Lung microvascular endothelial cell (primary cell): ENCODE measurements at places on chromosomes 5 and 9.

GRCh38 chr5:123585871-123586270 lies 73.9 kb downstream of the CSNK1G3 start:
- DNase-seq = no peak

DNA sequence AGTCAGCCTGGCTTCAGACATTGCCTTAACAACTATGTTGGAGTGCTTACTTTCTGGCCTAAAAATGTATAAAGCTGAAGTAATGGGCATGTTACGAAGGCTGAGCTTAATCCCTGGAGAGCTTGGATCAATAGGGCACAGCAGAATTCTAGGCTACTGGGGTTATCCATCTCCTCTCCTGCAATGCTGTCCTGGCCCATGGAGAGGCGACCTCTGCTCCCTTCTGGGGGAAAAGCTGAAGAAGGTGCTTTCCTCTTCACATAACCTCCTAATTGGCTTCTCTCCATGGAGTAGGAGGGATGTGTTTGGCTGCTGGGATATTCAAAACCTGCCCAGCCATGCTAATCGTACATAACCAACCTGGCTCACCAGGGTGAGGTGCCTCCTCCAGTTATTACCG lies 403.5 kb downstream of the DMRT2 start:
- DNase-seq = no peak

- no peak for DNase-seq
Measured at GRCh38 chr9:12314589-12314988, 378.6 kb upstream of the TYRP1 start.

DNA sequence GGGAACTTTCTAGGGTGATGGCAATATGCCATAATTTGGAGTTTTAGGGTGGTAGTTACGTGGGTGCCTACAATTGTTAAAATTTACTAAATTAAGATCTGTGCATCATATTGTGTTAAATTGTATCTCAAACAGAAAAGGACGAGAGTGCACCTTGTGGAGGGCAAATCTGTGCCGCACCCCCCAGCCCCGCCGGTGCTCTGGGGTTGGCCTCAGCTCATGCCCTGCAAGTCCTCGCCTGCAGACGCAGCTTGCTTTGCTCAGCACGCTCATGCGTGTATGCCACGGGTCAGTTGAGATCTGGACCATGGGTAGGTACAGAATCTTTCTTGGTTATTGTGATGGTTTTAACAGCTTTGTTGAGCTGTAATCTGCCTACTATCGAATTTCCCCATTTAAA lies 33.7 kb upstream of the FCN1 start:
- DNase-seq = no peak

GRCh38 chr9:75713335-75713734 lies 177.1 kb upstream of the PCSK5 start:
- no peak for DNase-seq

- no peak for DNase-seq
Measured at GRCh38 chr5:135234242-135234641, 164.8 kb downstream of the MACROH2A1 start.

DNA sequence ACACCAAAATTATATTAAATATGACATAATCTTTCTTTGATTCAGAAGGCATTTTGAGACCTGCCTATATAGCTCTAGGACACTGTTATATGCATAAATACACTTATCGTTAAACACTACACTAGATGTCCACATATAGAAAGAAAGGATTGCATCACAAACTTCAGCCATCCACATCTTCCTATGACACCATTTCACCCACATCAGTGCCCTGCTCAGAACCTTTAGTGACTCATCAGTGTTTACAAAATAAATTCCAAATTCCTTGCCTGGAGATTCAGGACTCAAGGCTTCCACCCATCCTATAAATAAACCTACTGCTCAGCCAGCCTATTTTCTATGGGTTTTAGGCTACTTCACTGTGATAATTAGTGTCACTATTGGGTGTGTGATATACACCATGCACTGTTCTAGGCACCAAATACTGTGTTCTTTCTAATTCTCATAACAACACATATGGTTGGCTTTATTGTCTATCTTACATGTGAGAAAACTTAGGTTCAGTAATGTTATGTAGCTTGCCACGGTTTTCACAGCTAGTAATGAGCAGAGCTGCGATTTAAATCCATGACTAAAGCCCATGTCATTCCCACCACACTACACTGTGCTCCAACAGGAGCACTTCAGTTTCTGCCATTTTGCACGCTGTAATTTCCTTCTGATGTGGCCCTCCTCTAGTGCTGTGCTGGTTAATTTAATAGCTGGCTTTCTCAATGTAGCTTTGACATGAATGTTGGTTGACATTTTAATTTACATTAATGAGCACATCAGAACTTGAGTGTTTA lies 103.3 kb downstream of the SREK1 start:
- DNase-seq = peak; percentile 12

- DNase-seq = no peak
Measured at GRCh38 chr9:12368569-12368968, 324.6 kb upstream of the TYRP1 start.

GRCh38 chr9:122145592-122145863 lies 14.1 kb downstream of the NDUFA8 start:
- DNase-seq = no peak

- DNase-seq = no peak
Measured at GRCh38 chr9:36902861-36903524, 131.1 kb downstream of the PAX5 start.

DNA sequence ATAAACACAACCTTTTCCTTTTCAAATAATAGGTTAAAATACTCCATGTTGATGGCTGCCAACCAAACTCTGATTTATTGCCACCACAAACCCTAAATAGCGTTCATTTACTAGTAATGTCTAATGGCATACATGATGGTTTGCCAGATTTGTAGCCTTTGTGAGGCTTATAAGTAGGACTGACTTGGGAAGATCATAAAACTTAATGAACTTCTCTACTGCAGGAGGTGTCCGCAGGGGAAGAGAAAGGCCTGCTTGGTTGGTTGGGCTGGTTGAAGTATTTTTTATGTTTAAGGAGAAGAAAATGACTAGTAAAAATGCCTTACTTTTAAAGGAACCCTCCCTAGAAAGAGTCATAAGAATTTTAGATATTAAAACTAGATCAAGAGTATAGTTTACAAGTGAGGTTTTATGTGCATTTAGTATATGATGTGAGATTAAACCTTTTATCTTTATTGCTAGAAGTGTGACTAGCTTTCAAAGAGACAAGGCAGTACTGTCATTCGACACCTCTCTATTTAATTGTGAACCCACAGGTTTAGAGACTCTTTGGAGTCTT lies 5.0 kb downstream of the PBX3 start:
- DNase-seq = no peak

DNA sequence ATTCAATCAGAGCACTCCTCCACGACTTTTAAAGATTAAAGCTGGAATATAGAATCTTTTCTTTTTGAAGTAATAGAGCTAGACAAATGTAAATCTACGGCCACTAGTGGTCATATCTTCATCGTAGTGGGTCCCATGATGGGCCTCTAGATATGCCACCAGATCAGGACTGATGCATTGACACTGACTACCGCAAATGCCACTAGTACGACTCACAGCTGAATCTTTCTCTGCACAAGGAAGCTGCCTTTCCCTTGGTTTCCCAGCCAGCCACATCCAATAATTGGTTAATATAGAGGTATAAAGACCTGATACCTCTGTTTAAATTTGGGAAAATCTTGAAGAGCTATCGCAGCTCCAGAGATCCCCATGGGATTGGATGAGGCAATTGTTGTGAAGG lies 37.8 kb upstream of the ADRB2 start:
- no peak for DNase-seq

DNA sequence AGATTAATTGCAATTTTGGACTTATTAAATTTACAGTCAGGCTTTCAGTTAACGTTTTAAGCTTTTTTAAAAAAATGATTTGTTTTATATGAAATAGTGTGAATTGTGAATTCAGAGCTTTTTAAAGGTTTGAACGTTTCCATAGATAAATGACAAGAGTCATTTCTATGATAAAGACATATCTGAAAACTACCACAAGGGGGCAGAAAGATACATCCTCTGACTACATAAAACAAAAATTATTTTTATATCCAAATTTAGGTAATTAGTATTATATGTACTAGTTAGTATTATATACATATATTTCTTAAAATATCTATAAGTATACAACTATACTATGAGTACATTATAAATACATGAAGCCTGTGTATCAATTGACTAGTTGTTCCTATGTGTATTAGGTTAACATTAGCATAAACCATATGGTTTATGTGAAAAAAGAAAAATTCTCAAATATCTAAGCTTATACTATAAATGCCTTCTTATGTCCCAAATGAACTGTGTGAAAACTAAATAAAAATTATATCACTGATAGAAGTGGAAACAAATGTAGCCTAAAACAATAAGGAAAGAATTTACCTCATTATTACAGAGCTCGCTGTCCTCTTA lies 155.2 kb downstream of the MEF2C start:
- DNase-seq = peak; percentile 40

DNA sequence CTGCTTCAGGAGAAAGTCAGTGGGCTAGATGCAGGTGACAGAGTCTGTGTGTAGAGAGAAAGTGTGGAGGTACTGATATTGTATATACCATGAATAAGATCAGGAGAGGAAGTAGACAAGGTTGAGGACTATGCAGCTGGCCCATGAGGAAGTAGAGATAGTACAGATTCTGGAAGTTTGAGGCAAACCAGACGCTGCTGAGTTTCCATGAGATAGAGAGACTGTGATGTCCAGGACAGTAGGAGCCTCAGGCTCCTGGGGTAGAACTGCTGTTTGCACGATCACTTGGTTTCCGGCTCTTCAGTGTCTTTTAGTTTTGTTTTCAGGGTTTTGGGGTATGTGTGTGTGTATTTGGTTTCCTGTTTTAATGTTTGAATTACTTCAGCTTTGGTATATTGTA lies 13.6 kb downstream of the OTULINL start:
- no peak for DNase-seq

- DNase-seq = no peak
Measured at GRCh38 chr9:29068461-29068860, 1495.2 kb upstream of the C9orf72 start.

DNA sequence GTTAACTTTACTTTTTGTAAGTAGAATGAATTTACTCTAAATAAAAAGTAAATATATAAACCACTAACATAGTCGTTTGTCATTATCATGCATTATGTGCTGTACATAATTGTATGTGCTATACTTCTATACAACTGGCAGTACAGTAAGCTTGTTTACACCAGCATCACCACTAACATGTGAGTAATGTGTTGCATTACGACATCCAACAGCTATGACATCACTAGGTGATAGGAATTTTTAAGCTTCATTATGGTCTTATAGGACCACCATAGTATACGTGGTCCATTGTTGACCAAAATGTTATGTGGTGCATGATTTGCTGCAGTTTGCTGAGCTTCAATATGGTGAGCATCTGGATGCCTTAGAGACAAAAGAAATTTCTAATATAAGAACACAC lies 819.1 kb upstream of the GRAMD2B start:
- DNase-seq = no peak

DNA sequence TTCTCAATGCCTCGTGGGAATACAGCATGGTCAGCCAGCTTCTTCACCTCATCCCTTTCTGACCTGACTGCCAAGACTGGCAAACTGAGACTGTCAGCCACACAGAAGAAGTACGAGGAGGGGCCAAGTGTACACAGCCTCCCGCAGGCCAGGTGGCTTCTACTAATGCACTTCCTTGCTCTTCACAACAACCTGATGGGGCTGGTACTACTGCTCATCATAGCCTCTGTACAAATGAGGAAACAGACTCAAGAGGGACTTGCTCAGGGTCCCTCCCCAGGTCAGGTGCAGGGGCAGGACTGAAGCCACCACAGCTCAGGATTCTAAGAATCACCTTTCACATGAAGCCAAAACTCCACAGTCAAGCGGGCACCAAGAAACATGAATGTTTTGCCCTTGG lies 21.3 kb downstream of the NIPAL4 start:
- DNase-seq = no peak

GRCh38 chr9:98590101-98590500 lies 118.6 kb downstream of the GABBR2 start:
- no peak for DNase-seq
